ENCODE measurements at places on chromosomes 12 and 14.

GRCh38 chr14:106174206-106174605, 647.8 kb downstream of the TMEM121 start:
- DNase-seq: no peak

GRCh38 chr12:110233212-110233903, 47.7 kb upstream of the ATP2A2 start:
- DNase-seq: no peak

GRCh38 chr14:64877846-64878245, 1.9 kb downstream of the SPTB start:
- DNase-seq: no peak

- DNase-seq: peak; percentile 37
These were observed 386.8 kb downstream of the BCAT1 start for GRCh38 chr12:24561882-24562770.

DNA sequence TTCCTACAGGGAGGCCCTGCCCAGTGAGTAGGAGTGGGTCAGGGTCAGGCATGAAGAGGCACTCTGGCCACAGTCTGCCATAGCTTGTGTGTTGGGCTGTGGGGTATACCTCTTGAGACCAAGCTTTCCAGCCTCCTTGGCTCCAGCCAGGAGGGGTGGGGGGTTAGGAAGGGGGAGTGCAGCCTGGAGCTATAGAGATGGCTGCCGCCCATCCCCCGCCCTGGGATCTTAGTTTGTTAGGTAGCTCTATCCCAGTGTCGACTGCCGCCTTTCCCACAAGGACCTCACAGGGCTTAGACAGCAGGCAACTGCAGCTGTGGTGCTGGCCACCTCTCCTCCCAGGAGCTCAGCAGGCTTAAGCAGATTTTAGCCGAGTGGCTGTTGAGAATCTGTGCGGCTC, 216.4 kb downstream of the PLCZ1 start:
- DNase-seq: no peak

GRCh38 chr12:112837629-112838197, 46.2 kb downstream of the RPH3A start:
- DNase-seq: peak; percentile 42

DNA sequence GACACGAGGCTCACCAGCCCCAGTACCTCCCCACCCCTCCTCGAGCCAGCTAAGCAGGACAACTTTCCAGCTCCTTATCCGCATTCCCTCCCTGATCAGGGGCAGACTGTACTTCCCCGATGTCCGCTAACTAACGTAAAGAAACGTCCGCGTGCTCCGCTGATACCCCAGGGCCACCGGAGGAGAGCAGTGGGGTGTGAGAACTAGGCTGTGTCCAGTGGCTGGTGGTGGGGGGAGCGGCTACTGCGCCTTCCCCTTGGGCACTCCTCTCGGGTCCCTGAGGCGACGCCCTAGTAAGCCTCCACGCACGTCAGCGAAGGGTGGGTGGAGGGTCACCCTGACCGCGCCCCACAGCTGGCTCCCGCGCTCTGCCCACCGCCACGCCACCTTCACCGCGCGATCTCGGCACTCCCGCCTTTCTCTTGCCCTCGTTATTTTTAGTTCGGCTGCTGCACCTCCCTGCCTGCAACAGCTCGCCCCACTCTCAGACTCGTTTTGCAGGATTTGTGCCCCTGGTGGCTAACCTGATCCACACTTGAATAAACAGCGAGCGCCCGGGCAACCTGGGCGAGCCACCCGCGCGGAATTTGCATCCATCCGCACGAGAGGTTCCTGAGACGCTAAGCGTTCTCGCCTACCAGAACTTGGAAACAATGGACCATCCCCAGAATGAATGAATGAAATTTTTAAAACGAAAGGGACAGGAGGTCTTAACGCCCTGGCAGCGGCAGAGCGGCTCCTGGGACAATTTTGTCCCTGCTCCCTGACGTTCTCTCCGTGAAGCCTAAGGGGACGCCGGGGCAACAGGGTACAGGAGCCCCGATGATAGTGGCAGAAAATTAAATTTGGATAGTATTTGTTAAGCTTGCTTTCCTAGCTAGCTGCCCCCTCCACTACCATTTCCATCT, 6.9 kb upstream of the BMP4 start:
- peak; percentile 50 for DNase-seq

- DNase-seq: no peak
These were observed 196.0 kb downstream of the PIK3C2G start for GRCh38 chr12:18457362-18457761.

GRCh38 chr14:61992139-61992538, 229.9 kb downstream of the SNAPC1 start:
- no peak for DNase-seq

GRCh38 chr12:123132951-123133619, 17.8 kb downstream of the PITPNM2 start:
- no peak for DNase-seq

DNA sequence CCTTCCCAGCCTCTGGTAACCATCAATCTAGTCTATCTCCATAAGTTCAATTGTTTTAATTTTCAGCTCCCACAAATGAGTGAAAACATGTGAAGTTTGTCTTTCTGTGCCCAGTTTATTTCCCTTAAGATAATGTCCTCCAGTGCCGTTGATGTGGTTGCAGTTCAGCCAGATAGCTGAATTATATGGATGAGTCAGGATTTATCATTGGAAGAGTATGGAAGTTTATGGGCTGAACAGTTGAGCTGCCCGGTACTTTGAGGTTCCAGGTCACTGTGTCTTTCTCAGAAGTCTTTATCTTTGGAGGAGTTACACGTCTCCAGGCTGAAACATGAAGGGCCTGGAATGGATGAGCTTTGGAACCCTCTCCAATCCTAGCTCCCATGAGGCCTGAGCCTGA, 120.1 kb downstream of the ASCL4 start:
- DNase-seq: peak; percentile 13

Data from EH (cell line).